ENCODE measurements at places on chromosomes 7 and 10. TPM values are rescaled to one million over a fixed set of nuclear protein-coding genes. Genes with fewer than 3 reads are reported as not detected.
A peak's percentile ranks its signal among the peaks of the same experiment; 100 is the strongest.

DNA sequence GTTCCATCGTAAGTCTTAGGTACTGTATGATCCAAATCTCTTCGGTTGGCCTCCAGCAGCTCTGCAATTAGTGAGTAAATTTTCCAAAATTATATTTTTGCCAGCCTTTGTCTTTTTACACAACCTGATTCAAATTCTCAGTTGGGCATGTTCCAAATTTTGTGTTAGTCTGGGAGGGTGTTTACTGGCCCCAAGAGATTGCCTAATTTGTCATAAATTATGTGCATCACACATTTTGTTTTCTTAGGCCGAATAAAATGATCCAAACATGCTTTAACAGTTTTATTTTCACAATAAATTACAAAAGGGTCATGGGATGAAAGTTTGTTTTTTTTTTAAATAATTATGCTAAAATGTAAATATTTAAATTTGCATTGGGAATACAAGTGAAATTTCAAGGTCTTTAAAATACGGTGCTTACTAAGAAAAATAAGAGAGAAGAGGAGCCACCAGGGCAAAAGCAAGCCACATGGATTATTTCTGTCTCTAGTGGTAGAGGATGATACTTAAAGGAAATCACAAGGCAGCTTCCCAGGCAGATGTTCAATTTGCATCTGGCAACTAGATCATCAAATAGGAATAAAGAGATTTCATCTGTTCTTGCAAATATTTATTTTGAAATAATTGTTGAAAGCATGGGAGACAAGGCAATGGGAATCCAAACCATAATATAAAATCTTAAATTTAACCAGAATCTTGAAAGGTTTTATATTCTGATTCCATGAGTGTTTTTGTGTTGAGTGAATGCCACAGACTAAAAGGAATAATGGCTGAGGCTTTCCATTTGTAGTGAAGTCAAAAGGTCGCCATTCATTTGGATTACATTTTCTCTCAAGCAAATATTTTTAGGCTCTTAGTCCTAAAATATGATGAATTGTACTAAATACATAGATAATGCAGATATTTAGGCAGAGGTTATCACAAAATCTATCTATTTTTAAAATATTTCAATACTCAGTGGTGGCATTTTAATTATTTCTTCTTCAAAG, 111.1 kb downstream of the MDFIC start:
- no peak for DNase-seq
- no peaks in the 10 kb centered on the region for H3K36me3 ChIP-seq
- H3K4me1 ChIP-seq: no peaks in the 10 kb centered on the region
- no peaks in the 10 kb centered on the region for H3K27me3 ChIP-seq

GRCh38 chr10:4074545-4075407, 289.8 kb upstream of the KLF6 start:
- no peaks in the 10 kb centered on the region for H3K27me3 ChIP-seq
- no peak overlapping the region for H3K4me3 ChIP-seq
- DNase-seq: peak; percentile 35
- peaks cover 17% of the 10 kb centered on the region for H3K4me1 ChIP-seq
- no peaks in the 10 kb centered on the region for H3K36me3 ChIP-seq
- peak overlapping the region; percentile 50 for H3K27ac ChIP-seq

Gene FFAR4
- polyA plus RNA-seq: 0.08 TPM

GRCh38 chr10:110324805-110325280, 20.1 kb upstream of the SMNDC1 start:
- no peak for DNase-seq
- no peak overlapping the region for H3K27ac ChIP-seq
- no peaks in the 10 kb centered on the region for H3K27me3 ChIP-seq

DNA sequence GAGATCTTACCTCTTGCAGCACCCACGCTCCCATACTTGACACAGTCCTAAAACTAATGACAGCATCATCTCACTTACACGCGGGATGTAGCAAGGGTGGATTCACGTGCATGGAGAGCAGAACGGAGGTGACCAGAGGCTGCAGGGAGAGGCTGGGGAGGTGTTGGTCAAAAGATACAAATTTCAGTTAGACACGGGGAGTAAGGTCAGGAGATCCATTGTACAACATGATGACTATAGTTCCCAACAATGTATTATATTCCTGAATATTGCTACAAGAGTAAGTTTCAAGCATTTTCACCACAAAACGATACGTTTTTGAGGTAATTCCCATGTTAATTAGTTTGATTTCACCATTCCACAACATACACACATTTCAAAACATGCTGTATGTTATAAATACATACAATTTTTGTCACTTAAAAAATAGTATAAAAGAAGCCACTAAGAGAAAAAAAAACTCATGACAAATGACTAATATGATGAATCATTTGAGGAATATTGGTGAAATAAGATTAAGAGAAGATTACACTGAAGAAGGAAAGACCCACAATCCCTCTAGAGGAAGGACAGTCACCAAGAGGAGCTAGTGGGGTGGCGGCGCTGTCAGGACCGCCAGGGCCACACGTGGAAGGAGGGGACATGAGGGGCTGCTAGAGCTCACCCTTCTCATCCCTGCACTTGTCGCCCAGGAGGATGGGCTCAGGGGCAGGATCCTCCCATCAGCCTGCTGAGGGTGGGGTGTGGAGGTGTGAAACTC, 49.4 kb upstream of the EGFR start:
- H3K4me1 ChIP-seq: no peaks in the 10 kb centered on the region
- H3K27ac ChIP-seq: no peak overlapping the region
- no peaks in the 10 kb centered on the region for H3K27me3 ChIP-seq
- no peak for DNase-seq
- H3K4me3 ChIP-seq: no peak overlapping the region

Gene LLCFC1
- not detected for polyA plus RNA-seq

DNA sequence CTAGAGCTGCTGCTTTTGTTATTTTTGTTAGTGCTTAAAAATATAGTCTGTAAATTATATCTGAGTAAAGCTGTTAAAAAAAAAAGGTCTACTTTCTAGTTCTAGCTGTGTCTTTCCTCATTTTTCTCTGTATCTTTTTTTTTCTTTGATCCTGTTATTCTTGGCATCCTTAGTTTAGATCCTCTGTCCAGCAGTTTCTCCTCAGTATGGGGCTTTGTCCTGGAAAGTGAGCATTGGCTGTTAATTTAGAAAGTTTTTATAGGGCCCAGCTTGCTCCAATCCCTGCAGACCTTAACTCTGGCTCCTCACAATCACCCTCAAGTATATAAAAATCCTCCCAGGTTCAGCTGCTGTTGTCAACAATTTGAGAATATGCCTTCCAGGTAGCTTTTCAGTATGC, 23.5 kb downstream of the DDX50 start:
- no peak for DNase-seq
- H3K27me3 ChIP-seq: no peaks in the 10 kb centered on the region
- no peaks in the 10 kb centered on the region for H3K4me1 ChIP-seq
- H3K4me3 ChIP-seq: no peak overlapping the region
- peaks cover 86% of the 10 kb centered on the region for H3K36me3 ChIP-seq

Gene CYP2C9
- not detected for polyA plus RNA-seq

Gene MNX1
- not detected for polyA plus RNA-seq

Gene TBX20
- polyA plus RNA-seq: 30.8 TPM

Gene C10orf143
- polyA plus RNA-seq: 3.7 TPM

GRCh38 chr10:103193820-103194529, 903 bp upstream of the NT5C2 start:
- H3K27ac ChIP-seq: peak overlapping the region; percentile 97
- H3K27me3 ChIP-seq: no peaks in the 10 kb centered on the region
- peak overlapping the region; percentile 94 for H3K4me3 ChIP-seq
- peaks cover 31% of the 10 kb centered on the region for H3K4me1 ChIP-seq
- DNase-seq: no peak
- H3K36me3 ChIP-seq: no peaks in the 10 kb centered on the region

Data from heart left ventricle (tissue), 16 donors.